ENCODE measurements at places on chromosomes 13 and 19. TPM values are rescaled to one million over a fixed set of nuclear protein-coding genes. Genes with fewer than 3 reads are reported as not detected.

Gene SIGLEC9
- total RNA-seq = 0.09 TPM

Gene ERVK3-1
- 41.1 TPM for total RNA-seq

Gene ZNF554
- total RNA-seq = 3.2 TPM

Gene PROZ
- total RNA-seq = not detected

GRCh38 chr13:27283906-27284493 lies 13.4 kb downstream of the RASL11A start:
- DNase-seq = peak; percentile 41

DNA sequence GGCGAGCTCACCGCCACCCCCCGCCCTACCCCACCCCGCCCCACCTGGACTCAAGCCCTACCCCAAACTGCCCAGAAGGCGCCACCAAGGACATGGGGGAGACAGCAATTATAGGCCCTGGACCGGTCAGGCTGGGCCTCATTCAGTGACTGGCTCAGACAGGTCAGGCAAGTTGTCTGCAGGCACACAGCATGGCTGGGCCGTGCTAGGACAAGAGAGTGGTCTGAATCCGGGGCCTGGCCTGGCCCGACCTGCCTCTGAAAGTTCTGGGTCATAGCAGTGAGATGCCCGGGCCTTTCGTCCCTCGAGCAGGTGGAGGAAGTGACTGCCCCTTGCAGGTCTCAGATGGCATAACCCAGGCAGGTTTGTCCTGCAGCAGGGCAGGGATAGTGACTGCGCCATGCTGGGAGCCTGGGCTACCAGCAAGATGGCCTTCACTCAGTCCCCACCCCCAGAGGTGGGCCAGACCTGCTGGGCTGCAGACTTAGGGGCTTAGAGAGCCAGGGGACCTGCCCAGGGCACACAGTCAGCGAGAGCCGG lies 21.0 kb downstream of the COMP start:
- DNase-seq = no peak

DNA sequence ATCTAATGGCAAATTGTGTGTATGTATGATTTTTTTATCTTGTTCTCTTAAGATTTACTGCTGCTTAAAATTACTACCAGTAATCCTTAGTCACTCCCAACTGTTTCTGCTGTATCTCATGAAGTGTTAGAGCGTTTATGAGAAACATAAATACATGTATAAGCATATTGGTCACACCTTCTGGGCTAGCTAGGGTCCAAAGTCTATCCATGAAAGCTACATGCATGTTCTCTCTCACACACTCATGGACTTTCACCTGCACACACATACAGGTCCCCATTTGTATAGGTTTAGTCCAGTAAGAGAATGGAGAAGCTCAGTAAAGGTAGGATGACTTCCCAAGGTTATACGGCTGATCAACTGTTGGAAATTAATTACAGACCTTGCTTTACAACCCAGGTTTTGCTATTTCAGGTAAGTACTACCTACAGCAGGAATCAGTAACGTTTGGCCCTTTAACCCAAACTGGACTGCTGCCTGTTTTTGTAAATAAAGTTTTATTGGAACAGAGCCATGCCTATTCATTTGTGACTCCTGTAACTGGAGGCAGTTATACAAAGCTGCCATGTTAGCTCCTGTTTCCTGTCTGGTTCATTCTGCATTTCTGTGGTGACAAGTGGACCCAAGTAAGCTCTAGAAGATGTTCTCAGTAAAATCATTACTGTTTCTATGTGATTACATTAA lies 15.3 kb downstream of the METTL21C start:
- no peak for DNase-seq

GRCh38 chr19:50222691-50223438 lies 19.4 kb downstream of the MYH14 start:
- no peak for DNase-seq

DNA sequence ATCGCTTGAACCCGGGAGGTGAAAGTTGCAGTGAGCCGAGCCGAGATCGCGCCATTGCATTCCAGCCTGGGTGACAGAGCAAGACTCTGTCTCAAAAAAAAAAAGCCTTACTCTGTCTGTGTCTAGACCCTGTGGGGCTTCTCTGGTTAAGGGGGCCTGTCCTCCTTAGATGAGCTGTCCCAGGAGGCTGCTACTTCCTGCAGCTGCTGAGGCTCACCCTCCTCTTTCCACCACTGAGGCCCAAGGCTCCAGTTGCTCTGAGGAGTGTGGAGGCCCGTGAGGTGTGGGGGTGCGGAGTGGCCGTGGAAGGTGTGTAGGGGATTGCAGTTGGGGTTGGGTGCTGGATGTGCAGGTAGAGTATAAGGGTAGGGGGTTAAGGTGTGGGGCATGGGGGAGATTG lies 22.1 kb upstream of the RASA3 start:
- no peak for DNase-seq

DNA sequence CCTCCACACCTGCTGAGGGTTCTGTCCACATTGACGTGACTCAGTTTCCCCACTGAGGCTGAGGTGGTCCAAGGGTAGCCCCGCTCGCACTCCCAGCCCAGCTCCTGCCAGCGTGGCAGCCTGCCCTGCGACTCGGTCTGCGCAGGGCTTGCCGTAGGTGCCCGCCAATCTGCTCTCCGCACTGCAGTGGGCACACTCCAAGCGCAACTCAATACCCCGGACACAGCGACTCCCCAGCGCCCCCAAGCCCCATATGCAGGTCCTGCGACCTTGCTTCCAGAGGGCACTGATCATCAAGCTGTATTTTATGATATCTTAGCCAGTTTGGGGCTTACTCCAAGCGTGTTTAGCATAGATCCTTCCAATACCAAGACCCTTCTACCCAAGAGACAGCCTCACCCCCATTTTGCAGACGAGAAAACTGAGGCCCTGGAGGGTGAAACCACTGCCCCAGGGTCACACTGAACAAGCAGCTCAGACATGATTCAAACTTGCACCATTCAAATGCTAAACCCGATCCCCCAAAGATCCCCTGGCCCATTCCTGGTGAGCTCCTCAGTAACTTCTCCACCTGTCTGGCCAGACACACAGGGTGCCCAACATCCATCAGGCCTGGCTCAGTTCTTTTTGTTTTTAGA lies 13.5 kb downstream of the PTPRS start:
- no peak for DNase-seq

- no peak for DNase-seq
Observed at GRCh38 chr13:43558326-43558725, 228.4 kb downstream of the ENOX1 start.

DNA sequence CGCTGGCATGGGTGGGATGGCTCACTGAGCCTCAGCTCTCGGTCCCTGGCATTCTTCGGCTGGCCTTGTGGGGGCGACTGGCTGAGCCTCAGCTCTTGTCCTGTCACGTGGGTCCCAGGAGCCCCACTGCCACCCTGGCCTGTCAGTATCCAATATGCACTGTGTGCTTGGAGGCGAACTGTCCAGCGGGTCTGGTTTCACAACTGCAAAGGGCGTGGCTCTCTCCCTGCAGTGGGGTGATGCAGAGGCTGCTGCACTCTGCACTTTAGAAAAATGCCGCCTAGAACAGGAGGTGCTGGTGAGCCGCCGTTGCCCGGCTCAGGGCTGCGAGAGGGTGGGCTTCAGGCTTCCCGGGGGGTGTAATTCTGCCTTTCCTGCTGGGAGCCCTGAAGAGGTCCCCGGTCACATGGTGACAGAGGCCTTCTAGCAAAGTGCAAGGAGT lies 17.0 kb upstream of the TMEM255B start:
- peak; percentile 49 for DNase-seq

GRCh38 chr13:89322466-89322865 lies 1651.3 kb downstream of the SLITRK5 start:
- no peak for DNase-seq

DNA sequence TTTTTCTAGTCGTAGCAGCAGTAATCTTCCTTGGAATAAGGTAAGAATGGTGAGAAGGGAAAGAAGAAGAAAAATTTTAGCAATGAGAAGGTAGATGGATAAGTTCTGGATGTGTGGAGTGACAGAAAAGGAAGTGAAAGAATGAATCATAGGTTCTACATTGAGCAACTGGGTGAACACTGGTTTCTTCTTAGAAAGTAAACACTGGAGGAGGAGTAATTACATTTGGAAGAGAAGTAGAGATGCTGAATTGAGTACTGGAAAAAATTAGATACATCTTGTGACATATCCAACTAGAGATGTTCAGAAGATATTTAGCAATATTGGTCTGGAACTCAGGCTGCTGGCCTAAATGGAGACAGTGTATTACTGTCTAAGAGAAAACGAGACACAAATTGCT lies 148.5 kb downstream of the GPC5 start:
- DNase-seq = no peak

- peak; percentile 60 for DNase-seq
Observed at GRCh38 chr13:91647361-91647990, 249.1 kb downstream of the GPC5 start.

- no peak for DNase-seq
Observed at GRCh38 chr13:30496147-30496546, 30.4 kb upstream of the HMGB1 start.

DNA sequence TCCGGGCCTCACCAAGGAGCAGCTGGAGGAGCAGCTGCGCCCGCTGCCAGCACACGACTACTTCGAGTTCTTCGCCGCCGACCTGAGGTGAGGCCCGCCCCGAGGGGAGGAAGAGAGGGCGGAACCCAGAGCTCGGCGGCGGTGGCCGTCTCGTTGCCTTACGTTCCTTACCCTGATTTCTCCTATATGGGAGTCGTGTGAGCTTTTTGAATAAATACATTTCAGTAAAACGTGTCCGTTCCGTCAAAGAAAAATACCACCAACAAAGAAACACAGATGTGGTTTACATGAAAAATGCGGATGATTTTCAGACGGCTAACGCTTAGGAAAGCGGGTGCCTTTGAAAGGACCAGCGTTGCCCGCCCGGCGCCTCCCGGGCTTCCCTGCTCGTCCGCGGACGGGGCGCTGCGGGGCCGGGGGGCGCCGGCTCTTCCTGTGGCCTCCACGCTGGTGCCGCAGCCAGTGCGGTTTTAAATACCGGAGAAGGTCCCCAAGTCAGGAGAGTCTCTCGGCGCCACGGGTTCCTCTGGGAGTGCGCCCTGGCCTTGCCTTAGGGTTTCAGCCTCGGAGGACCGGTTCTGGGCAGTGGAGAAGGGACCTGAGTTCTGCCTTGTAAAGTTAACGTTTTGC lies 755 bp downstream of the UPF3A start:
- peak; percentile 68 for DNase-seq

DNA sequence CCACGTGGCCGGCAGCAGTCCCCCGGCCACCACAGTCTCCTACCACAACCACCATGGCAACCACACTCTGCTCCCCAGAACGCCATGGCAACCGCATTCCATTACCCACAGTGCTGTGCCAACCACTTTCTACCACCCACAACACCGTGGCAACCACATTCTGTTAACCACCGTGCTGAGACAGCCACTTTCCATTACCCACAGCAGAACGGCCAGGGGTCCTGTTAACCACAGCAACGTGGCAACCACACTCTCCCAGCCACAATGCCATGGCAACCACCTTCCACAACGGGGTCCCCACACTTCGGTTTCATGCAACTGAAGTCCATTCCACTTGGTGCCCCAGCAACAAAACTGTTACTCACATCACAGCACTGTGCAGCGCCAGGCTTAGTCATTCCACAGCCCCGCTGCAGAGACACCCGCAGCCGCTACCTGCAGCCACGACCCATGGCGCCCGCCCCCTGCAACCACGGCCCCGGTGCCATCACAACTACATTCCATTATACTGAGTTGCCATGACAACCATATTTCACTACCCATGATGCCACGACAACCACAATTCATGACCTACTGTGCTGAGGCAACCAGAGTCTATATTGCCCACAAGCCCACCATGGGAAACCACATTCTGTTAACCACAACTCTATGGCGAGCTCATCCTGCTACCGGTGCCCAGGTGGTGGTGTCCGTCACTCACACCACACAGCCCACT lies 10.0 kb downstream of the DPF1 start:
- DNase-seq = peak; percentile 11

DNA sequence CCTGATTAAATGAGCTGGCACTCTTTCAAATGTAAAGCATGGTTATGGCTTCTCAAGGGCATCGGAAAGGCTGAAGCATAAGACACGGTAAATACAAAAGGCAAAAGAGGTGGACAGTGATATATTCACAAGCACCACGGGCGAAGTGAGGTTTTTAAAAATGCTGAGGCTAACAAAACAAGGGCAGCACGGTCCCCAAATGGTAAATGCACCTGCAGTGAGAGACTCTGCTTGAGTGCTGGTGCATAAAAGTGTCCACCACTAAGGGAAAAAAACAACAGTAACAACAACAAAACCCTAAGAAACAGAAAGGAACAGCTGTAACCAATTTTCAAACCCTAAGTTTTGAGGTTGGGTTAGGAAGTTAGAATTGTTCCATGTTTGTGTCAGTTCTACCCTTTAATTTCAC lies 234.9 kb downstream of the PCDH9 start:
- no peak for DNase-seq

DNA sequence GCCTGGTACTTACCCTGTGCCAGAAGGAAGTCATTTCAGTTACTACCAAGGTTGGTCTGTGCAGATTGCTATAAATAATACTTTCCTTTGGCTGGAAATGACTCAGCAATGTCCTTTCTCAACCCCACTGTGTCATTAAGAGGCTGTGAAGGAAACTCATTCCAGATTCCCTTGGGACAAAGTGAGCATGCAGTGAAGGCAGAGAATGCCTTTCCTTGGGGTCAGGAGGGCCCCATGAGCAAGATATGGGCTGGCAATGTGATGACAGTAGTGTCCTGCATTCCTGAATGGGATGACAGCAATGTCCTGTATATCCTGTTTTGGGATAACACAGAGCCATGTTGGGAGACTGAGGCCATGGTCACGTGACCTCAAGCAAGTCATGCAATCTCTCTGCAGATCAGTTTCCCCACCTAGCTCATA lies 213.1 kb upstream of the TMTC4 start:
- DNase-seq = peak; percentile 68

- DNase-seq = no peak
Observed at GRCh38 chr13:110665491-110666254, 40.2 kb downstream of the CARS2 start.

DNA sequence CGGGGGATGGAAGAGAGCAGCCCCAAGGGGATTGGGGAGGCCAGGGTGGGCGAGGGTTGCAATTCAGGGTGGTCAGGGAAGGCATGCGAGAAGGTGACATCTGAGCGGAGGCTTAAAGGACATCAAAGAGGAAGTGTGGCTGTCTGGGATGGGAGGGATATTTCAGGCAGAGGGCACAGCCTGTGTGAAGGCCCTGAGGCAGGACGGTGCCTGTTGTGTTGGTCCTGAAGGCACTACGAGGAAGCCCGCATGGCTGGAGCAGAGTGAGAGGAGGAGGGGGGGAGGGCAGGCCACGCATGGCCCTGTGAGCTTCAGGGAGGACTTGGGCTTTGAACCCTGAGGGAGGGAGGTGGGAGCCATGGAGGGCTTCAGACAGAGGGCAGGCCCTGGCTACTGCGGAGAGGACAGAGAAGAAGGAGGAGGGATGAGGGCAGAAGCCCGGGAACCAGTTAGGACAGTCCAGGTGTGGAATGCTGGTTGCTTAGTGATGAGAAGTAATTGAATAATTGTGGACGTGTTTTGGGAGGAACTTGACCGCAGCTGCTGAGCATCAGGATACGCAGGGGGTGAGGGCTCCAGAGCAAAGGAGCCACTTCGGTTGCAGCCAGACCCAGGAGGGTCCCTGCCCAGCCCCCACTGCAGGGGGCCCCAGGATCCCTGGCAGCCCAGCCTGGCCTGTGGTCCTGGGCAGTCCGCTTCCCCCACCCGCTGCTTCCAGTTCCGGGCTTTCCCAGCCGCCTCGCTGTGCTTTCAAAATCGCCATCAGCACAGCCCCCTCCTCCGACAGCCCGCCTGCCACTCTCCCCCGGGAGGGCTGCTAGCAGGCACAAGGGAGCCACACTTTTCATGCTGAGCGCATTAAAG lies 6.2 kb downstream of the TLE6 start:
- DNase-seq = peak; percentile 79
